Stromal cell of bone marrow (primary cell): ENCODE measurements at places on chromosomes 3 and 15.

DNA sequence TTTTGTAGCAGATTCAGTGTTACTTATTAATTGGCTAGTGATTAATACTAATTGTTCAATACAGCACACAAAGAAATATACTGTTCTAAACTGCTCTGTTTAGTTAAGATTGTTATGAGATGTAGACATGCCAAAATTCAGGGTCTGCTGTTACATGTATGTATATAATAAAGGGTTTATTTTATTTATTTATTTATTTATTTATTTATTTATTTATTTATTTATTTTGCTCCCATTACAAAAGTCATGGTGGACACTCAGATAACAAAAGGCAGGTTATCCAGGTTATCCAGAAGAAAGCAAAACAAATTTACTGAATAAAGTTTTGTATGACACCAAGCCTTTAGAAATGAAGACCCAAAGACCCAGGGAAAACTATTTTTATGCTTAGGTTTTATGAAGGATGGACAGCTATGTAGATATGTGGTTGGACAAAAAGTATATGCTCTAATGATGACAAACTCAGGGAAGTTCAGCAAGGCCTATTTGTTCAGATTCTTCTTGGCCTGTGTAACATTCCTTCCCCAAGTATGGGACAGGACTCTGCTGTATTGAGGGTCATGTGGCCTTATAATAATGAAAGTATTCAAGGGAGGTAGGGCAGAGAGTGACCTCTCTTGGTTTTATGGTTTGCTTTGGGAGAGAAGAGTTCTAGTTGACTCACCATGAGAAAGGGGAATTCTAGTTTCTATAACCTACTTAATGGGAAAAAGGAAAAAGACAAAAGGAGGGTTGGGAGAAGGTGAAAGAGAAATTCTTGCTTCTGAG lies 1056.8 kb downstream of the ROBO2 start:
- no peak for DNase-seq

- DNase-seq = no peak
Observed at GRCh38 chr3:74039105-74039504, 414.4 kb upstream of the PDZRN3 start.

GRCh38 chr3:140914384-140914945 lies 27.2 kb upstream of the SLC25A36 start:
- peak; percentile 48 for DNase-seq

- DNase-seq = no peak
Observed at GRCh38 chr3:56771376-56771775, 30.4 kb downstream of the ARHGEF3 start.

DNA sequence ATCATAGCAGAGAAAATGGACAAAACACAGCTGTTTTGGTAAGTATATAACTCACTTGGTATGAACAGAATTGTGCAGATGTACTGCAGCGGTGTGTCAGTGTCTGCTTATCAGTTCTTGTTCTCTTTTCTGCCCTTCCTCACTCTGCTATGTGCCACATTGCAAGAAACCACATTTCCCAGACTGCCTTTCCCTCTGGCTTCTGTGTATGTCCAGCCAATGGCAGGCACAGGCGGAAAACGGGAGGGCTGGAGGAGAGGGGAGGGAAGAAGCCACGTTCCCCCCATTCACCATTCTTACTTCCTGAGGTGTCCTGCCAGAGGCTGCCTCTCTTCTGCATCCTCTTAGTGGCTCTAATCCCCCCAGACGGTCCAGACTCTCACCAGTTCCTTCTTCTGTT lies 15.4 kb downstream of the HHLA2 start:
- DNase-seq = no peak
